ENCODE measurements at places on chromosomes 11 and 22.

- DNase-seq: no peak
Measured at GRCh38 chr11:112554586-112554985, 293.9 kb upstream of the PLET1 start.

- peak; percentile 68 for DNase-seq
Measured at GRCh38 chr22:19892257-19892879, 37.7 kb upstream of the GNB1L start.

- no peak for DNase-seq
Measured at GRCh38 chr11:82906931-82907330, 5.4 kb downstream of the DDIAS start.

DNA sequence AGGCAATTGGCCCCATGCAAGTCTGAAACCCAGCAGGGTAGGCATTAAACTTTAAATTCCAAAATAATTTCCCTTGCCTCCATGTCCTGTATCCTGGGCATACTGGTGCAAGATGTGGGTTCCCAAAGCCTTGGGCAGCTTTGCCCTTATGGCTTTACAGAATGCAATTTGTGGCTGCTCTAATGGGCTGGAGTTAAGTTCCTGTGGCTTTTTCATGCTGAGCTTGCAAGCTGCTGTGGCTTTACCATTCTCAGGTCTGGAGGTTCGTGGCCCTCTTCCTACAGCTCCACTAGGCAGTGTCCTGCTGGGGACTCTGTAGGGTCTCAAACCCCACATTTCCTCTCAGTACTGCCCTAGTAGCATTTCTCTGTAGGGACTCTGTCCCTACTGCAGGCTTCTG is 15.0 kb upstream of the BIRC3 start:
- DNase-seq: no peak

- DNase-seq: peak; percentile 68
Measured at GRCh38 chr22:17237038-17237668, 17.9 kb upstream of the ADA2 start.

DNA sequence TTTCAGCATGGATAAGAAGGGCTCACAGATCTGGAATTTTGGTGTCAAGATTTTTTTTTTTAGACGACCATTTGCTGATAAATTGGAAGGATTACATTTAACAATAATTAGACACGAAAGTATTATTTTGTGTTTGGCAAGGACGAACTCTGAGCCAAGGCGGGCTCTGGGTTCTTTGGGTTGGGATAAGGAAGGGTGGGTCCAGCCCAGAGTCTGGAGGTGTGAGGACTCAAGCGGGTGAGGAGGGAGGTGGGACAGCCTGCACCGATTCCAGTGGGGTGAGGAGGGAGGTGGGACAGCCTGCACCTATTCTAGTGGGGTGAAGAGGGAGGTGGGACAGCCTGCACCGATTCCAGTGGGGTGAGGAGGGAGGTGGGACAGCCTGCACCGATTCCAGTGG is 4.1 kb downstream of the B3GAT1 start:
- no peak for DNase-seq

GRCh38 chr22:36775586-36775963 is 344 bp downstream of the IFT27 start:
- peak; percentile 30 for DNase-seq

DNA sequence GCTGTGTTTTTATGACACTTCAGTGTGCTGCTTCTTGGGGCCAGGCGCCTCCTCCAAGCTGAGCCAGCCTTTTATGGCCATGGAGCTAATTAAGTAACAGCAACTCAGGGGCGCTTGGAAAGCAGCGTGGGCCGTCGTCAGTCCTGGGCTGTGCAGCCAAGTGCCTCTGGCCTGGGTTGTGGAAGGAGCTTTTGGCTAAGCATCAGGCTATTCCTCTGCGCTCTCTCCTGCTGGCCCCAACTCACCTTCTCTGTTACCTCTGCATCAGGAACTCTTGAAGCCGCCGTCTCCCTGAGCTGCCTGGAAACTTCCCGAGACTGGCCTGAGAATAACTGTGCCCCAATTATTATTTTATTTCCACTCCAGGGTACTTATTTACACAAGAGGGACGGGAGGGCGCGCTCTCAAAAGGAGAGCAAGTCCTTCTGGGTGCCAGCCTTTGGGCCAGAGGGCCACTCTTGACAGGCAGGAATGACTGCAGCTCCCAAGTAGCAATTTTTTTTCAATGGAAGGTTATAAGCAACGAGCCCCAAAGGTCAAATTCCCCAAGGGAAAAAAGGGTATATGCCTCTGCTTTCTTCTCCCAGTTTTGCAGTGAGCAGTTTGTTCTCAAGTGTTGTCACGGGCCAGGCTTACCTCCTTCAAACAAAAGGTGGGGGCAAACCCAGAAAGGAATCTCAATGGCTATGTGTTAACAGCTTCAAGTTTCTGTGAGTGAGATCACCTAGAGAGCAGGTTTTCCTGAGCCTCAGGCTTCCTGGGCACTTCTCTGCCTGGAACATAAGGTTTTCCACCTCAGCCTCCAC is 38.5 kb upstream of the NAV2 start:
- no peak for DNase-seq

Data from GM12891 (cell line).